NCI-H2227 treated with DMSO at 0.1 percent for 48 hours (cell line): ENCODE measurements at places on chromosomes 12 and 14.
A peak's percentile ranks its signal among the peaks of the same experiment; 100 is the strongest.

- DNase-seq = no peak
Observed at GRCh38 chr14:91032248-91032647, 28.2 kb downstream of the RPS6KA5 start.

DNA sequence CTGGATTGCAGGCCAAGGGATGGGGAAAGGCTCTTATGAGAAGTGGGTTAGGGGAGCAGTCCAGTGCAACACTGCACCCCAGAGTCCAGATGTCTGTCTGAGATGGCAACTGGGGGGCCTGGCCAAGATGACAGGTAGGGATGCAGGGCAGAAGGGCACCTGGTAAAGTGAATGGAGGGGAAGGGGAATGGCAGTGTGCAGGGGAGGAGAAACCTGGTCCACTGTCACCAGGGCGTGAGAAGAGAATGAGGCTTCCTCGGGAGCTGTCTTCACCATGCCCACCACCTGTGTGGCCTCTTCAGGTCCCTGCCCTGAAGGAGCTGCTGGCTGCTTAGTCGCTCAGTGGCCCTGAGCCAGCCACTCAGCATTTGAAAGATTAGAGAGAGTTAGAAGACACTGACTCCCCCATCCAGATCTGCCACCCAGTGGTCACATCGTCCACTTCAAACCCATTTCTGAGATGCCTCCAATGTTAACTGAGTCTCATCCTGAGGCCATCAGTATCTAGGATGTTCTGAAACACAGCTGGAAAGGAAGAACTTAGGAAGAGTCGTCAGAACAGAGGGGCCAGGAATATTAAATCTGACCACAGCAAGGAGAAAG, 57.3 kb downstream of the PLEKHG3 start:
- DNase-seq = no peak

DNA sequence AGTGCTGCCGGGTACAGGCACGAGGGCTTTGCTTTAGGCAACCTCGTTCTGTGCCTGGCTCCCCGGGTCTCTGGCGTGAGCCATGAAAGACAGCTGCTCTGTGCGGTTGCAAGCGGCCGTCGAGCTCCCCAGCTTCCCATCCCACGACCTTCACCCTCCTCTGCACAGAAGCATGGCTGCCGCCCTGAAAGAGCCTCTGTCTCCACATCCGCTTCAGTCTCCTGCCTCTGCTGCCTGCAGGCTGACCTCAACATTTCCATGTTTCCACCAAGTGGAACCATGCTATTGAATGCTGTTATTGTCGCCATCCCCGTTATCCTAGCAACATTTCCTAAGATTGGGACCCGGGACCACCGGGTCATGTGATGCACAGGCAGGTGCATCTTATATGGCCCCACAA, 57.1 kb downstream of the KDM2B start:
- no peak for DNase-seq

GRCh38 chr12:90501412-90501811, 453.6 kb downstream of the CCER1 start:
- DNase-seq = no peak

DNA sequence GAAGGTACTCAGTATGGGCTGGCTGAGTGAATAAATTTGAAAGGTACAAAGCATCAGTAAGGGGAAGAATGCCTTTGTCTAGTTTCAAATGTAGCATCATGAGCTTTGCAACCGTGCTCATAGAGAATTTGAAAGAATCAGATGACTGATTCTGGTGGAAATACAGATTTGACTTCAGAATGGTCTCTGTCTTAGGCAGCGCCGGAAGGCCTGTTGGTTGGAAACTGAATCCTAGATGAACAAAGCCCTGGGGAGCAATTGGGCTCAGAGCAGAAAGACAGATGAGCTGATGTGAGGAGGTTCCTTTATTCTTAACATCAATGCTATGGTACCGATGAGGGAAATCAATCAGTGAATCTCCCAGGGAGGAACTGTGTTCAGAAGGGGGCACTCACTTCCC, 137.3 kb downstream of the SNAPC1 start:
- no peak for DNase-seq

DNA sequence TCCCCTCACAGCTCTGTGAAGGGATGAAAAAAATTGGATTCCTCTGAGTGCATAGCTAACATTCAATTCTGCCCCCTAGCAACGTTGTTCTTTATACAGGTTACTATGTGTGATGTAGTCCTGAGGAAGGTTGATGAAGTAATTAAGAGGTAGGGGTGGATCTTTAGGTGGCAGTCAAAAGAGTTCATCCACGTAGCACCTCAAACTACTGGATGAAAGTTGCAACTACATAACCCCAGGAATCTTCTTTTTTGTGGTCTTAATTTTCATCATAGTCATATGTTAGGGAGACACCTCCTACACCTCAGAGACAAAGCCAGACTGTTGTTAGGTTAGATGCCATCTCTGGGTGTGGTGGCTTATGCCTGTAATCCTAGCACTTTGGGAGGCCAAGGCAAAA, 10.2 kb upstream of the NFE2 start:
- no peak for DNase-seq

DNA sequence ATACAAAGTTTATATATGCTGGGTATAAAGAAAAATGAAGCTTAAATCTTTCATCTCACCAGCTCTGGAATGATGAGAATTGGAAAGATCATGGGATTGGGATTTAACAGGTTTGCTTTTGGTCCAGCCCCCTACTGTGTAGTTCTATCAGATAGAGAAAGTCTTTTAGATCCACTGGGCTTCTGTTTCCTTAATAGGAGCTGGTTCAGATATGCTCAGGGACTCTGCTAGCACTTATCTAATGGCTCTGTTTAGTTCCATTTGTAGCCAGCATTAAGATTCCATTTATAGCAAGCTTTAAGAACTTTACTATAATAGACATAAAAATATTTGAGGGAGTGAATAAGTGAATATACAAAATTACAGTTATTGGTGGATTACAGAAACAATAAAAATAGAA, 42.6 kb downstream of the UTP20 start:
- DNase-seq = no peak

DNA sequence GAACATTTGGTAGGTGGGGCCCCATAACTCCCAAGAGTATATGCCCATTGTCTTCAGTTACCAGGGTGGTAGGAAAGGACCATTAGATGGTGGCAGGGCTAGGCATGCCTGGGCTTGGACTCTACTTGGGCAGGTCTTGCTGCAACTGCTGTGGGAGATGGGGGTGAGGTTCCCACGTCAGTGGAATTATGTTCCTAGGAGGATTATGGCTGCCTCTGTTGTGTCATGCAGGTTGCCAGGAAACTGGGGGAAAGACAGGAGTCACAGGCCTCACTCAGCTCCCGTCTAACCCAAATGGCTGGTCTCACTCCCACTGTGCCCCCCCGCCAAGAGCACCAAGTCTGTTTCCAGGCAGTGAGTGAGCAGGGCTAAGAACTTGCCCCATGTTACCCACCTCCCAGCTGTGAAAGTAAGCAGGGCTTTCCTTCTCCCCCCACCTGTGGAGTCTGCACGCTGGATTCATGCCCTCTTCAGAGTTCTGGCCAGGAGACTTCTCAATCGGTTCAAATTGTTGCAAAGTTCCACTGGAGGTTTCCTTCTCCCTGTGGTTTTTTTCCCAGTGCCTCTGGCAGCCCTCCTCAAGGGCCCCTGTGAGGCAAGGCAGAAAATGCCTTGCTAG, 337.5 kb downstream of the CCDC91 start:
- no peak for DNase-seq

DNA sequence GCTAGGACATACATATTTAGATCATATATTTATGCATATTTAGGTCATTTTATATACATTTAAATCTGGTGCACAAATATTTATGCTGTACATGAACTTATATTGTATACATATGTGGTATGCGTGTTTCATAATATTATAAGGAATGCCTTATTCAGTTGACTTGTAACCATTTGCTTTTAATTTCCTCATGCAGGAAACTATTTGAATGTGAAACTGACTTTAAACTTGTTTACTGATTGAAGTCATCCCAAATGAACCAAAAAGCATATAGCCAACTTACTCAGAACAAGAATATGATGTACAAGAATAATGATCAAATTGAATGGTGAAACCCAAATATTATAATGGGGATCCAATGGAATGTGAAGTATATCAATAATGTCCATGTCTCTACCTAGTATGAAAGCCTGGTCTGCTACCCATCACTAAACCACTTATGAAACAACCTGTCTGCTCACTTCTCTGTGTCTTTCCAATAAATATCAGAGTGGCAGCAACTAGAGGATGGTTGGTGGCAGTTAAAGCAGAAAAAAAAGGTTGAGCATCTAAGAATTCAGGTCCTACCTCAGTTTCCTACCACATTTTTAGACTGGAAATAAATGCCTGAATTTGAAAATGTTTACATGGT, 38.3 kb downstream of the RPS6KA5 start:
- DNase-seq = no peak

- DNase-seq = peak; percentile 96
Observed at GRCh38 chr12:103929046-103929783, 995 bp upstream of the HSP90B1 start.

GRCh38 chr12:63909746-63910145, 65.2 kb downstream of the SRGAP1 start:
- DNase-seq = no peak

- DNase-seq = no peak
Observed at GRCh38 chr12:93954166-93955112, 193.9 kb upstream of the PLXNC1 start.

GRCh38 chr12:53989227-53990113, 4.5 kb downstream of the HOXC10 start:
- DNase-seq = peak; percentile 10

DNA sequence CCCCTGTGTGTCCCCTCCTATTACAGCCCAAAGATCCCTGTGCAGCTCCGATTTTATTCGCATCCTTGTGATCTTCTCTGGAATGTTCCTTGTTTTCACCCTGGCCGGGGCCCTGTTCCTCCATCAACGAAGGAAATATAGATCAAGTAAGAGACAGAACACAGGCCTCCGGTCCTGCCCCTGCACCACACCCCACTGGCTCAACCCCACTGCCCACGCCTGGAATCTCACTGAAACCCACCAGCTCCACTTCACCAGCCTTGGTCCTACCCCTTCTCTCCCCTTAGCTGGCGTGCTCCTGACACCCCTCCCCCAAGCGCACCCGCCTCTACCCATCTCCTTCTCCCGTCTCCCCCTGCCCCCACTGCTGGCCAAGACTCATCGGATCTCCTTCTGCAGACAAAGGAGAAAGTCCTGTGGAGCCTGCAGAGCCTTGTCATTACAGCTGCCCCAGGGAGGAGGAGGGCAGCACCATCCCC, 934 bp upstream of the TAPBPL start:
- peak; percentile 31 for DNase-seq

GRCh38 chr12:29844667-29845066, 60.9 kb upstream of the TMTC1 start:
- no peak for DNase-seq

DNA sequence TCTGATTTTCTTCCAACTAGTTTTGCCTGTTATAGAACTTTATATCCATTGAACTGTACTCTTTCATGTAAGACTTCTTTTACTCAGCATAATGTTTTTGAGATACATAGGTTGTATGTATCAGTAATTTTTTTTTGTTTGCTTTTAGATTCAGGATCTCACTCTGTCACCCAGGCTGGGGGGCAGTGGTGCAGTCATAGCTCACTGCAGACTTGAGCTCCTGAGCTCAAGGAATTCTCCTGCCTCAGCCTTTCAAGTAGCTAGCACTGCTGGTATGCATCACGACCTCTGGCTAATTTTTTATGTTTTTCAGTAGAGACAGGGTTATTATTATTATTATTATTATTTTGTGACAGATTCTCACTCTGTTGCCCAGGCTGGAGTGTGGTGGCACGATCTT, 65.0 kb upstream of the DDHD1 start:
- no peak for DNase-seq

DNA sequence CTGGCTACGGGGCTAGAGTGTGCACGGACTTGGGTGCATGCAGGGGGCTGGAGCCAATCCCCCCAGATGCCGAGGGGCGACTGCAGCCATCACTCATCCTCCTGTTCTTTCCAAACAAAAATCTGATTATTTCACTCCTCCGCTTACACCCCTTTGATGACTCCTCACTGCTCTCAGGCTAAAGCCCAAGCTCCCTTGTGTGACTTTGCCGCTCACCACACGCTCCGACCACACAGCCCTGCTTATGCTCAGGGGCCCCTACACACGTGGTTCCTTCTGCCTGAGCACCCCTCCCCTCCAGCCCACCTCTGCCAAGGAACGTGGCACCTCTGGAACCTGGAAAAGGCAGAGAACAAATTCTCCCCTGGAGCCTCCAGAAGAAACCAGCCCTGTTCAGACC, 13.7 kb downstream of the CHFR start:
- no peak for DNase-seq

GRCh38 chr12:52258335-52258901, 16.0 kb upstream of the KRT86 start:
- DNase-seq = no peak

GRCh38 chr12:27382171-27382795, 49.6 kb downstream of the BMAL2 start:
- DNase-seq = no peak

DNA sequence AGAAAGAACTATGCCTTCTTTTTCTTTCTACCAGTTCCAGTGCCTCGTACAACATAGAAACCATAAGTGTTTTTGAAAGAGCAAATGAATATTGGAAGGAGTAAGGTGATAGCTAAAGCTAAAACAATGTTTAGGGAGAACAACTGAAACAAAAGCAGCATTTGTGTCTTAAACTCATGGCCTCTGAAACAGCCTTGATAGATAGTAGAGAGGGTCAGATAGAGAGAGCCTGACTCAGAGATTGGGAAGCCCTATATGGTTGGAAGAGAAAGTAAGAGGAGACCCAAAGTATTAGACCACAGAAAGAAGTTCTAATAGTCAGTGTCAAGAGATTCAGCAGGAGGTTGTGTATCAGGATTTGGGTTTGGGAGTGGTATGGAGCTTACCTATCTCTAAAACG, 79.6 kb upstream of the IFNG-AS1 start:
- DNase-seq = no peak

- DNase-seq = no peak
Observed at GRCh38 chr12:116172224-116172849, 105.2 kb downstream of the MED13L start.

- no peak for DNase-seq
Observed at GRCh38 chr14:57909626-57910025, 43.7 kb upstream of the SLC35F4 start.

DNA sequence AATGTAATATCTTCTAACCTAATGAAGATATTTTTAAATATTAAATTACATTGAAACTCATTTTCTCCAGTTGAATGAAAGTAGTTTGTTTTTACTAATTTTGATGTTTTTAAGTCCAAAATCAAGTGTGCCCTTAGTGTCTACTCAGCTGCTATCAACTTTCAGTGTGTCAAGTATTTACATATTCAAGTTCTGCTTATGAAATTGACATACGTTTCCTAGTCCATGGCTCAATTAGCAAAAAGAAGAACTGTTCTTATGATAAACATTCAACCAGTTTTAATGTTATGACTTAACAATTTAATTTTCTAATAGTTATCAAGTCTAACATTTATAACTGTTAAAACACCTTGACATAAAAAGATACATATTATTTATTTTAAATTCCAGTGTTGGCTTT, 137.1 kb downstream of the DUSP6 start:
- DNase-seq = no peak

GRCh38 chr12:64740646-64741045, 18.6 kb downstream of the GNS start:
- no peak for DNase-seq
